Fibroblast of gingiva (primary cell): ENCODE measurements at places on chromosomes 12 and 14.

DNA sequence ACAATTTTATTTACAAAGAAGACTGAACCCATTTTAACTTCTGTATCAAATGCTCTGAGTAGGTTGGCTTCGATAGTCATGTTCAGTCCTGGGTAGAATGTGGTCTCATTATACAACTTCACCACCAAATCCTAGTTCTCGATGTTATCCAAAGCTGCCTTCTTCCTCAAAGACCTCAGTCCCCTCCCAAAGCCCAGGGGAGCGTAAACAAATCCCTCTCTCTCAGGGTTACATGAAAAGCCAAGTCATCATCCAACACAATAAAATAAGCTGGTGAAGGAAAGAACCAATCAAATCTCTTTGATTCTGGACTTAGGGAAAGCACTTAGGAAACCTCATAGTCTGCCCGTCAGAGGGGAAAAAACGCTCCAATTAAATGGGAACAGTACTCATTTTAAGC lies 9.1 kb downstream of the PTCSC3 start:
- DNase-seq, result no peak

- no peak for DNase-seq
Observed at GRCh38 chr14:106507354-106507753, 981.0 kb downstream of the TMEM121 start.

GRCh38 chr14:39773387-39774126 lies 341.3 kb upstream of the FBXO33 start:
- no peak for DNase-seq

DNA sequence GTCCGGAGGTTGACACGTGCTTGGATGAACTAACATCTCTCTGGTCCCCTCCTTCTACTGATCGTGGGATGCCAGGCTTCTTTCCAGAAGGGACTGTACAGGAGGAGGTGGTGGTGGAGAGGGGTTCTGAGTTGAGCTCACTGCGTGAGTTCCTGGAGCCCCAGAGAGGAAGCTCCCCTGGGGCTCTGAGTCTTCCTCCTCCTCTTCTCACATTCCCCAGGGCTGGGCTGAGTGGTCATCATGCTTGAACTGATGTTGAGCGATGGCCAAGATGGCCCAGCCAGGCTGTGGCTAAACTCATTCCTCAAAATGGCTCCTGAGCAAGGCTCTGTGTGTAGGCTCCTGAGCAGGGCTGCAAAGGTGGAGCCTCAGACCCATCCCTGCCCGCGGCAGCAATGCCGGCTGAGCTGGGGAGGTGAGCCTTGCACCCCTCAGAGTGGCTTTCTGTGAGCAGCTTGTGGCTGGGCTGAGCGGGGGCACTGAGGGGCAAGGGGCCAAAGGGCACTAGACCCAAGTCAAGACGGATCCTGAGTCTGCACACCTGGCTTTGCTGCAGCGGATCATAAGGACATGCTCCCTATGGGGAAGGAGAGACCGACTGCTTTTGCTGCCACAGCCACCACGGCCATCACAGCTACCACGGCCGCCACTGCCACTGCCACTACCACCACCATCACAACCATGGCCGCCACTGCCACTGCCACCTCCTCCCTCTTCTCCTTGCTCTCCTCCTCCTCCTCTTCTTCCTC lies 35.4 kb downstream of the MEG3 start:
- DNase-seq, result no peak

GRCh38 chr12:102569803-102570202 lies 89.4 kb upstream of the IGF1 start:
- no peak for DNase-seq

GRCh38 chr12:54412786-54413185 lies 6.3 kb downstream of the ITGA5 start:
- no peak for DNase-seq

DNA sequence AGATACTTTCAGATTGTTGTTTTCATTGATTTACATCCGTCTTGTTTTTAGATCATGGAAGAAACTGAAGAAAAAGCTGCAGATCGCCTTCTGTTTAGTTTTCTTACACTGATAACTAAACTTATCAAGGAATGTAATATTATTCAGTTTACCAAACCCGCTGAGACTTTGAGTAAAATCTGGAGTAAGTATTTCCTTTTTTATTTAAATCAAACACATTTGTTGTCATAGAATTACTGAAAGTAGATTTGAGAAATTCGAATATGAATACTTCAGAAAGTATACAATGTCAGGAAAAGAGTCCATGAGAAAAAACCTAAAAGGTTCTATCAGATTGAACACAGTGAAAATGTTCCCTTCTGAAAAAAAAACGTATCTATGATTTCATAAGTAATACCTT lies 32.0 kb downstream of the ARL1 start:
- no peak for DNase-seq

- no peak for DNase-seq
Observed at GRCh38 chr12:84191779-84192178, 720.8 kb downstream of the SLC6A15 start.

- no peak for DNase-seq
Observed at GRCh38 chr12:34625116-34625515, 602.8 kb downstream of the ALG10 start.

DNA sequence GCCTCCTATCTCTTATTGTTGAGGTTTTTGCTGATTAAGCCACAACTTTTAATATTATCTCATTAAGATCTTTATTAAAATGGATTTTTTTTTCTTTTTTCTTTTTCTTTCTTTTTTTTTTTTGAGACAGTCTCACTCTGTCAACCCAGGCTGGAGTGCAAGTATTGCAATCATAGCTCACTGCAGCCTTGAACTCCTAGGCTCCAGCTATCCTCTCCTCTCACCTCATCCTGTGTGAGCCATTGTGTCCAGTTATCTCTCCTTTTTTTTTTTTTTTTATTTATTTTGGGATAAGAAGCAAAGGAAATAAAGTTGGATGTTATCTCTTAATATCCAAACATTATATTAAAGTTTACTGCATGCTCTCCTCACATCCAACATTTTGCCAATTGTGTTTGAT lies 12.7 kb downstream of the VEZT start:
- no peak for DNase-seq
